ENCODE measurements at places on chromosomes 13 and 19.

DNA sequence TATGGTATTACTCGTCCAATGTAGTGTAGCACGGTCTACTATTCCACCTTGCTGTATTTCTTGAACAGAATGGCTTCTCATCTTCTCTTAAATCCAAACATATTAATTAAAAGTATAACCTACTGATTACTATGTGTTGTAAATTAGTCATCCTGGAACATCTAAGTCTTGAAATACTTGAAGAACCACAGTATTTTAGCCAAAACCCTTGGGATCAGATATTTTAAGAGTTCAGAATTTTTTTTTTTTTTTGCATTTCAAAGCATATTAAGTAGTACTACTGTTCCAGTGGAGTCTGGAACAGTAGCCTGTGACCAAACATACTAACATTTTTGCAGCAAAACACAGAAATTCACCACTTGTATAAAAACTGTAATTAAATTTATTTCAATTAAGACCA lies 30.1 kb downstream of the ZC3H13 start:
- H3K4me3 ChIP-seq: no peak overlapping the region
- peaks cover 20% of the 10 kb centered on the region for H3K36me3 ChIP-seq
- H3K27ac ChIP-seq: no peak overlapping the region
- H3K4me1 ChIP-seq: peaks cover 24% of the 10 kb centered on the region
- no peaks in the 10 kb centered on the region for H3K27me3 ChIP-seq

GRCh38 chr13:36912369-36912768 lies 7.7 kb downstream of the SMAD9 start:
- peaks cover 63% of the 10 kb centered on the region for H3K27me3 ChIP-seq
- DNase-seq: no peak
- no peak overlapping the region for H3K4me3 ChIP-seq
- no peak overlapping the region for H3K27ac ChIP-seq
- H3K4me1 ChIP-seq: no peaks in the 10 kb centered on the region

- H3K36me3 ChIP-seq: peaks cover 14% of the 10 kb centered on the region
- peak within 1 kb of the TSS; percentile 85 for H3K27ac ChIP-seq
- H3K4me1 ChIP-seq: peaks cover 53% of the 10 kb centered on the region
- peak within 1 kb of the TSS; percentile 85 for H3K4me3 ChIP-seq
- no peak for DNase-seq
These were observed at the start of gene STRN4 for GRCh38 chr19:46746281-46747057. Gene STRN4 (minus strand): TSS chr19:46746450. CDS start chr19:46746430, 20 bp downstream.

- no peaks in the 10 kb centered on the region for H3K27me3 ChIP-seq
- H3K36me3 ChIP-seq: peaks cover 27% of the 10 kb centered on the region
- H3K4me3 ChIP-seq: no peak overlapping the region
- no peak for DNase-seq
These were observed 1.1 kb upstream of the HMGB1 start for GRCh38 chr13:30466841-30467252.

DNA sequence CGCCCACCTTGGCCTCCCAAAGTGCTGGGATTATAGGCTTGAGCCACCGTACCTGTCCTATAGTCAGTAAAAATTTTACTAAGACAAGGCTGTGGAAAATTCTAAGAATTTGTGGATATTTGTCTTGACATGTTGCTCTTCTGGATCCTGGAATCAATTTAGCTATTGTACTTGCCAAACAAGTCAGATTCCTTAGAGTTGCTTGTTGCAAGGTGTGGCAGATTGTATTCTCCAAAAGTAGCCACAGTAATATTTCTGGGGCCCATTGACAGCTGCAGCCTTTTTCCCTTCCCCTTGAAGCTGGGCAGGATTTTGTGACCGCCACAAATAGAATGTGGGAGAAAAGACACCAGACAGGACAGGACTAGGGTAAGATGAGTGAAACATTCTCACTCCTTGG lies 98.8 kb upstream of the TMTC4 start:
- H3K27me3 ChIP-seq: peaks cover 13% of the 10 kb centered on the region
- H3K27ac ChIP-seq: no peak overlapping the region
- peaks cover 7% of the 10 kb centered on the region for H3K4me1 ChIP-seq
- no peaks in the 10 kb centered on the region for H3K36me3 ChIP-seq
- no peak overlapping the region for H3K4me3 ChIP-seq
- DNase-seq: no peak

DNA sequence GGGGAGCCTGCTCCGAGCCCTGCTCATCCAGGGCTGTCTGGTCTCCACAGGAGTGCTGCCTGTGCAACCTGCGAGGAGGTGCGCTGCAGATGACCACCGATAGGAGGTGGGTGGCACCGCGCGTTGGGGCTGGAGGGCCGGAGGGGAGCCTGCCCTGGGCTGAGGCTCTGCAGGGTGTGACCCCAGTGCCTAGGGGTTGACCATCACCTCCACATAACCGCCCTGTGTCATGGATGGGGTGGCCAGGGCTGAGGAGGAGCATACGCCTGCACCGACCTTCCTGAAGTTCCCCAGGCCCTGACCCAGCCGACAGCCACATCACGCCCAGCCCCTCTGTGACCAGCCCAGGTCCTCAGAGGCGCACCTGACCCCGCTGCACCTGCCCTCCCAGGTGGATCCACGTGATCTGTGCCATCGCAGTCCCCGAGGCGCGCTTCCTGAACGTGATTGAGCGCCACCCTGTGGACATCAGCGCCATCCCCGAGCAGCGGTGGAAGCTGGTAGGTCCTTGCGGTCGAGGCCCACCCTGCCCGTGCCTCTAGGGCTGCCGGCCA lies 168.7 kb downstream of the KDM4B start:
- H3K27ac ChIP-seq: no peak overlapping the region
- no peak overlapping the region for H3K4me3 ChIP-seq
- no peak for DNase-seq
- H3K27me3 ChIP-seq: no peaks in the 10 kb centered on the region
- peaks cover 26% of the 10 kb centered on the region for H3K4me1 ChIP-seq
- H3K36me3 ChIP-seq: peaks cover 19% of the 10 kb centered on the region

- H3K4me3 ChIP-seq: no peak overlapping the region
- no peaks in the 10 kb centered on the region for H3K36me3 ChIP-seq
- peaks cover 44% of the 10 kb centered on the region for H3K27me3 ChIP-seq
- no peak overlapping the region for H3K27ac ChIP-seq
- DNase-seq: no peak
- H3K4me1 ChIP-seq: peaks cover 10% of the 10 kb centered on the region
These were observed 95.9 kb downstream of the SLC7A1 start for GRCh38 chr13:29499506-29500165.

DNA sequence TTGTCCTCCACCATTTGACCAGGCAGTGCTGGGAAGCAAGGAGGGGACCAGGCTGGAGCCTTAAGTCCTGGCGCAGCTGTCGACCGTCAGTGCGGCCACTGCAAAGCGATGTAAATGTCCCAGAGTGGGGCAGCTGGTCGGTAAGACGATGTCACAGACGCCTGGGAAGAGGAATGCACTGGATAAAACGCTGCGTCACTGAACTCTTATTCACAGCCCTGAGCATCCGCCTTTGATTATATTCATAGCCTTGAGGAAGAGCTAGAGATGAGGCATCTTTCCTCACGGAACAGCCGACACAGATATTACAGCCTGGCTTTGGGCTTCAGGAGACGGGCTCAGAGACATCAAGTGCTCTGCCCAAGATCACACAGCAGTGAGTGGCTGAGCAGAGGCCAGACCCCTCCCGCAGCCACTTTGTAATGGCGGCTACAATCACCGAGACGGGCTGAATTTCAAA lies 17.6 kb upstream of the TUBGCP3 start:
- no peak for DNase-seq
- no peak overlapping the region for H3K27ac ChIP-seq
- peaks cover 24% of the 10 kb centered on the region for H3K27me3 ChIP-seq
- H3K4me1 ChIP-seq: peaks cover 9% of the 10 kb centered on the region
- H3K4me3 ChIP-seq: peak overlapping the region; percentile 74

GRCh38 chr13:52092087-52092486 lies 36.8 kb downstream of the NEK5 start:
- no peak for DNase-seq
- peaks cover 59% of the 10 kb centered on the region for H3K27me3 ChIP-seq
- no peak overlapping the region for H3K27ac ChIP-seq
- H3K36me3 ChIP-seq: peaks cover 2% of the 10 kb centered on the region
- no peak overlapping the region for H3K4me3 ChIP-seq

DNA sequence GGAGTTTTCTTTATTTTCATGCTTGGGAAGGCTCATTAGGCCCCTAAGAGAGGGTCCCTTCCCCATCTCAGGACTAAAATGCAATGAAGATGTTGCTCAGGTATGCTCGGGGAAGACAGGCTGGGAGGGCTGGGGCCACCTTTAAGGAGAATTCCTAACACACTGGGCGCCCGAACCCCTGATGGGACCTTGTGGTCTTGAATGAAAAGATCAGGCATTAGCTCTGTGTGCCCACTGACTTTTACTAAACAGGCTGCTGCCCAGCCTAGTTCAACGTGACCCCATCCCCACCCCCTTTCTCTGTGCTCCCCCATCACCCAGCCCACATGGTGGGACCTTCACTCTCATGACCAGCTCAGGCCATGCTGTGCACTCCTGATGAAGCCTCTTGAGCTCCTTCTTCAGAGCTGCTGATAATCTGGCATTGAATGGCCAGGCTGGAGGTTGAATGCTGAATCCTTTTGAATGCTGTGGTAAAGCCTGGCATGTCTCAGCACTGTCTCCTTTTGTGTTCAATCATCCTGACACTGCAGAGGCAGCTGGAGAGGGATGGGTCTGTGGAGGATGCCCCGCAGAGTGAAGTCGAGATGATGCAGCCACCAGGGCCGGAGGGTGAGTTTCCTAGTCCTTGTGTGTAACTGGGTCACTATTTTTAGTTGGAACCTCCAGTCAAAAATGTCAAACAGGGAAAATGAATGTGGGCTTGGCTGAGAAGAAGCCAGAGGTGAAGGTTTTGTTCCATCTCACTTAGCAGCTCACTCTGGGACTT lies 209.1 kb downstream of the UQCRFS1 start:
- no peak overlapping the region for H3K4me3 ChIP-seq
- H3K27ac ChIP-seq: no peak overlapping the region
- H3K4me1 ChIP-seq: no peaks in the 10 kb centered on the region
- no peak for DNase-seq

- no peak overlapping the region for H3K4me3 ChIP-seq
- H3K4me1 ChIP-seq: no peaks in the 10 kb centered on the region
- no peak overlapping the region for H3K27ac ChIP-seq
- DNase-seq: no peak
These were observed 17.0 kb downstream of the RXFP2 start for GRCh38 chr13:31756346-31756745.

DNA sequence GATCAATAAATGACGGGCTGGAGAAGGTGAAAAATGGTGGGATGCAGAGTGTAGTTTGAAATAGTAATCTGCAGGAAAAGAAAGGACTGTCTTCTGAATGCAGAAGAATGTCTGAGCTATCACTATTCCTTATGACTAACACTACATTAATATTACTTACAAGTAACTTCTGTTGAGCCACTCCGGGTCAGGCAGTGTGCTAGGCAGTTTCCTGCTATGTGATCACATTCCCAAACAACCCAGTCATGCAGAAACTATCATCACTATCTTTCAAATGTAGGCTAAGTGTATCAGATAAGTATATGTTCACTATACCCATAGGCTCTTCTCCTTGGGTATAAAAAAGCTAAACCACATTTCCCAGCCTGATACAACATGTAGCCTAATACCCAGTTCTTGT lies 6.6 kb downstream of the ZNF599 start:
- H3K27ac ChIP-seq: no peak overlapping the region
- no peaks in the 10 kb centered on the region for H3K27me3 ChIP-seq
- peaks cover 6% of the 10 kb centered on the region for H3K36me3 ChIP-seq
- no peak overlapping the region for H3K4me3 ChIP-seq
- H3K4me1 ChIP-seq: peaks cover 3% of the 10 kb centered on the region

GRCh38 chr13:50152224-50152623 lies 137.0 kb downstream of the KCNRG start:
- no peaks in the 10 kb centered on the region for H3K27me3 ChIP-seq
- no peaks in the 10 kb centered on the region for H3K36me3 ChIP-seq
- H3K4me3 ChIP-seq: peak overlapping the region; percentile 73
- H3K27ac ChIP-seq: peak overlapping the region; percentile 70

DNA sequence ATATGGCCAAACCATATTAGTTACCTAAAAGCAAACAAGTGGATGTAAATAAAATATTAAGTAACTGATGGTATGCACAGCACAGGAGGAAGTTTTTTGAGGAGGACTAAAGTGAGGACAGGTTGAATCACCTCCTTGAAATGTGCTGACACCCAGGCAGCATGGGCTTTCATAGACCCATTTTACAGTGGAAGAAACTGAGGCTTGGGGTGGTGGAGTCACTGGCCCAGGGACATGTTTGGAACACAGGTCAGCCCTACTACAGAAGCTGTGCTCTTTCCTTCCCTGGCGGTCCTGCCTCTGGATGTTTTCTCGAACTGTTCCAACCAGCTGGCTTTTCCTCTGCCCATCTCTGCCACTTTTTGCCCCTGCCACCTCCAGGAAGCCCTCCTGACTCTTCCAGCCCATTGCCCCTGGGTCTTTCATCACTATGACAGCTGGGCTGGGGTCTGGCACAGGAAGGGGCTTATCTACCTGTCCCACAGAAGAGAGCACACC lies 11.2 kb upstream of the PTPRS start:
- H3K4me3 ChIP-seq: no peak overlapping the region
- DNase-seq: no peak
- H3K36me3 ChIP-seq: no peaks in the 10 kb centered on the region
- peaks cover 63% of the 10 kb centered on the region for H3K27me3 ChIP-seq
- H3K27ac ChIP-seq: no peak overlapping the region

GRCh38 chr19:35828692-35829301 lies 16.2 kb upstream of the PRODH2 start:
- no peak for DNase-seq
- H3K27ac ChIP-seq: no peak overlapping the region
- H3K36me3 ChIP-seq: peaks cover 5% of the 10 kb centered on the region
- peaks cover 59% of the 10 kb centered on the region for H3K27me3 ChIP-seq
- H3K4me1 ChIP-seq: no peaks in the 10 kb centered on the region

- no peak overlapping the region for H3K4me3 ChIP-seq
- H3K27me3 ChIP-seq: no peaks in the 10 kb centered on the region
- no peak for DNase-seq
- no peak overlapping the region for H3K27ac ChIP-seq
- no peaks in the 10 kb centered on the region for H3K4me1 ChIP-seq
- peaks cover 1% of the 10 kb centered on the region for H3K36me3 ChIP-seq
These were observed 248.8 kb downstream of the DACH1 start for GRCh38 chr13:71618159-71618558.

Measured in central memory CD8-positive, alpha-beta T cell (primary cell).